IPS-NIHi11 (cell line): ENCODE measurements at places on chromosomes 5 and 9.

DNA sequence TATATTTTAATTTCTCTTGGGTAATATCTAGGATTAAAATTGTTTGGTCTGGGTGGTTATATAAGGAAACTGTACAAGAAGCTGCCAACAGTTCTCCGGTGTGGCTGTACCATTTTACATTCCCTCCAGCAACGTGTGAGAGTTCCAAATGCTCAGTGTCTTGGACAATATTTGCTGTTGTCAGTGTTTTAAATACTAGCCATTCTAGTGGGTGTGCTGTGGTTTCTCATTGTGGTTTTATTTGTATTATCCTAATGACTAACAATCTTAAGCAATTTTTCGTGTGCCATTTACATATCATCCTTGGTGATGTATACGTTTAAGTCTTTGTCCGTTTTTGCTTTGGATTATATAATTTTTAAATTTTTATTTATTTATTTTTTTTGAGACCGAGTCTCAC lies 34.0 kb downstream of the TNFSF15 start:
- DNase-seq = no peak

DNA sequence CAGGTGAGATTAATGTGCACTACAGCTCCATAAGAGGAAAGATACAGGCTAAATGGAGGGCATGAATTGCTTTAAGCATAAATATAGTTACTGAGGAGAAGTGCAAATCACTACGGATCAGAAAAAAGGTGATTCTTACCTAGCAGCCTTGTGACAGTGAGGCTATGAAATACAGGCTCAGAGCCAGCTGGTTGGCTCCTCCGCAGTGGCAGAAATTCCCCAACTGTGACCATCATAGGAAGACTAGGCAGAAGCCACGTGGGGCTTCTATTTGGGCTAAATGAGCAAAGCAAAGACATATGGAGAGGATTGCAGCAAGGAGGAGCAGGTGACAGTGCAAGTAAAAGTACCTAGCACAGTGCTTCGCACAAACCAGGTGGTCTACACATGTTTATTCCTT lies 40.5 kb downstream of the CDO1 start:
- no peak for DNase-seq

DNA sequence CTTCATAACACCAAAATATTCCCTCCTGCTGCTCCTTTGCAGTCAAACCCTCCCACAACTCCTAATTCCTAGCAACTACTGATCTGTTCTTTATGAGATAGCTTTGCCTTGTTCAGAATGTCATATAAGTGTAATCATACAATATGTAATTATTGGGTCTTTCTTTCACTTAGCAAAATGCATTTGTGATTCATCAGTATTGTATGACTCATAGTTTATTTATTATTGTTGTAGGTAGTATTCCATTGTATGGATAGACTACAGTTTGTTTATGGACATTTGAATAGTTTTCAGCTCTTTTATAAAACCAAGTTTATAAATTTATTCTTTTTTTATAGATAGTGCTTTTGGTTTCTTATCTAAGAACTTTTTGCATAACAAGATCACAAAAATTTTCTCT lies 468.2 kb upstream of the KIF2A start:
- no peak for DNase-seq

- no peak for DNase-seq
These were observed 9.8 kb downstream of the CLTB start for GRCh38 chr5:176406436-176407052.

GRCh38 chr5:167835146-167835545 lies 456.3 kb upstream of the WWC1 start:
- DNase-seq = no peak
